GM19239 (cell line): ENCODE measurements at places on chromosomes 2 and 18.
A peak's percentile ranks its signal among the peaks of the same experiment; 100 is the strongest.

- DNase-seq, result no peak
Measured at GRCh38 chr18:78138983-78139496, 840.6 kb upstream of the SALL3 start.

DNA sequence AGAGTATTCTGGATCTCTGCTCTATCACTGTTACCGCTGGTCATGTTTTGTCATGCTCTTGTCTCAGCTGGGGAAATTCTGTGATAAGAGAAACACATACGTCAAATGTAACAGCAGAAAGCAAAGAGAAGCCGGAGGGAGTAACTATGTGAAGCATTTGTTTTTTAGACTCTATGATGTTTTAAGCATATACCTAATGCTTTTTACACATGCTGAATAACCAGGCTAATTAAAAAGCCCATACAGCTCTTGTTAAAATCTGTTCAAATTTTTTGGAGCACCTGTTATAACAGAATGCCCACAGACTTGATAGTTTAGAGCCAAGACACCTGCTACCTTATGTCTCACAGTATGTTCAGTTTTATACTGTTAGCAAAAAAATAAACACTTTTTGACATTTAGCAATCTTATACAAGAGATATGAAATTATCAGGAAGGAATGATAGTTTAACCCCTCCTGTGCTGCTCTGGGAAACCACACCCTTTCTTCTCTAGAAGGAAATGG is 92.3 kb upstream of the TANK start:
- no peak for DNase-seq

DNA sequence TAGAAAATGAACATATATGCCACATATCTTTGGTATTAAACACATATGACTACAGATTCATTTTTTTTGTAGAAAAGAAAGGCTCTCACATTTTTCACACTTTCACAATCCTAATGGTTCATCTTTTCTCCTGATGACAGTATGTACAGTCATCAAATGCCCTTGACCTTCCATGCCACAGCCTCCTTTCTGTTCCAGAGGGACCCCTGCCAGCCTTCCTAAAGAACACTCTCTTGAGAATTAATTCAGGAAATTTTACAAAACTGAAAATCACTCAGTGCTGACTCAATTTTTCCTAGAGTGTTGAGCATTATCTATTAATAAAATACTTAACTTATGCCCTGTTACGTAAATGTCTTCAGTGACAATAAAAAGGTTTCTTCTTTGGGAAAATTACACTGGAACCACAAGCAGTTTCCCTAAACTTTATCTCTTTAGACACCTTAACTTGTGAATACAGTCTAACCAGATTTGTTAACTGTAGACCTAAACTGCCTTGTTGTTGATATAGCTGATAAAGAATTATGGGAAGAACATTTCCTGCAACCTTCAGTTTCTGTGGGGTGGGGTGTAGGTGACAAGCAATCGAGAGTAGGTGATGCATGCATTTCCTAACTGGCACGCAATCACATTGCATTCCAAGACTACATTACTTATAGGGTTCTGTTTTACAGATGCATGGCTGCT is 15.3 kb upstream of the ACOXL start:
- no peak for DNase-seq

DNA sequence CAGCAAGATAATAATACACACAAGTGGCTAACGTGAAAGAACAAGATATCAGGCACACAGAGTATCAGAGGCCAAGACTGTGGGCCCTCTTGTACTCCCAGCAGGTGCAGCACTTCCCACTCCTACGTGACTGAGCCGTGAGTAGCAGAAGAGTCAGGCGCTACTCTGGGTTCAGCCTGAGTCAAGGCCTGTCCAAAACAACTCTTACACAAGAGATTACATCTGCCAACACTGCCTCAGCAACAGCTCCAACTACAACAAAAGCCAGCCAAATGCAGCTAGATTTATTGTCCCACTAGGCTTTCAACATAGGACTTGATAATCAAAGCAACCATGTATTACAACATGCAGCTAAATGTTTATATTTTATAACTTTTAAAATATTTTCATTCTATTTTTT is 56.2 kb downstream of the ITSN2 start:
- no peak for DNase-seq

- no peak for DNase-seq
Measured at GRCh38 chr2:66849153-66849755, 414.3 kb downstream of the MEIS1 start.

GRCh38 chr18:42436222-42436765 is 481.3 kb downstream of the PIK3C3 start:
- DNase-seq, result no peak

DNA sequence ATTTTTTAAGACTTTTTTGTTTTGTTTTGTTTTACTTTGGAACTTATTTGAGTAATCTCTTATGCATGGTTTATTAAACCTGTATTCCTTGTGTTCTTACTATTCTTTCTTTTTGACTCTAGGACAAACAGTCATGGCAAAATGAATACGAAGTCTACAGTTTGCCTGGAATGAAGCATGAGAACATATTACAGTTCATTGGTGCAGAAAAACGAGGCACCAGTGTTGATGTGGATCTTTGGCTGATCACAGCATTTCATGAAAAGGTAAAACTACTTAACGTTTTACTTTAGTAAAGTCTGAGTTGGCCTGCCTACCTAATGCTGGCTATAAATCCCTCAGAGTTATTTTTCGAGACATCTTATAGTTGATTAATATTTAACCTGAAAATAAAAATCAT is 72.3 kb downstream of the ACVR2A start:
- DNase-seq, result no peak

DNA sequence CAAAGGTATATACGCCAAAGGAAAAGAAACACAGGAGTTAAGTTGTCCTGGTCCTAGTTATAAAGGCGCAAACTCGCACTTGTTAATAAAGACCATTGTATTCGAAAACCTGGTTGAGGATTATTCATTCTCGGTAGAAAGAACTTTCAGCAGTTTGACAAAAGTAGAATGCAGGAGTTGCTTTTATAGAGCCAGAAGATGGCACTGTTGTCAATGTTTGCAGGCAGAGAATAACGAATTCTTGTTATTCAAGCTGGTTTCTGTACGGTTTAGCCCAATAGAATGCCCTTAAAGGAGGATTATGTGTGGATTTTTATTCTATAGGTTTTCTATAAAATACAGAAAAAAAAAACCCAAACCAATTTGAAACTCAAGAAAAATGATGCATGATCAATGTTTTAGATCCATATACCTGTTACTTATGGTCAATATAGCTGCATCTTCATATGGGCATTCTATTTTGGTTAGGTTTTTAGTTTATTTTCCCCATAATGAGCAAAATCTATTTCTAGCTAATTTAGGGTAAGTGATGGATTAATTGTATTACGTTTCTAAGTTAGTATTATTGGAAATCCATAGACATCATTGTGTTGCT is 510.3 kb downstream of the PLCL1 start:
- no peak for DNase-seq

DNA sequence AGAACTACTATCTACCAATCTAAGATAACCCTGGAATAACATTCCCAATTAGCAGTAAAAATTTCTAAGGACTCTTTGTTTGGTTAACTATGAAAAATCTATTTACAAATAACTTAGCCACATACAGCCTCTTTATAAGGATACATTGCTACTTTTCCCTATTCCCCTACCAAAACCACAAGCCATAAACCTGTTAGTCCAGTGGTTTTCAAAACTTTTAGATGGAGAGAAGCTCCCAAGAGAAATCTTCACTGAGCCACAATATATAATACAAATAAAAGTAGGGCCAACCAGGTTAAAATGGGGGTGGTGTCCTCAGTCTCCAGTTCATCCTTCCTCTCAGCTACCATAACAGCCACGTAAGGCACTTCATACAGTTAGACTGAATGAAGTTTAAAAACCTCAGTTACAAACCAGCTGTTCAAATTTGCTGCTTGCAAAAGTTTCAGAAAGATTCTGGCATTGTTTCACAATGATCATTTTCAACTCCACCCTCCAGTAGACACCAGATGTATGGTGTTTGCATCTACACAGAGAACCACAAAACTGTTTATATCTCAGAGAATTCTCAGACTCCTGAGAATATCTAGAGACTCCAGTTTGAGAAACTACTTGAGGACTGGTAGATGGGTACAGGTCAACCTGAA is 26.0 kb downstream of the SOS1 start:
- DNase-seq, result peak; percentile 31

DNA sequence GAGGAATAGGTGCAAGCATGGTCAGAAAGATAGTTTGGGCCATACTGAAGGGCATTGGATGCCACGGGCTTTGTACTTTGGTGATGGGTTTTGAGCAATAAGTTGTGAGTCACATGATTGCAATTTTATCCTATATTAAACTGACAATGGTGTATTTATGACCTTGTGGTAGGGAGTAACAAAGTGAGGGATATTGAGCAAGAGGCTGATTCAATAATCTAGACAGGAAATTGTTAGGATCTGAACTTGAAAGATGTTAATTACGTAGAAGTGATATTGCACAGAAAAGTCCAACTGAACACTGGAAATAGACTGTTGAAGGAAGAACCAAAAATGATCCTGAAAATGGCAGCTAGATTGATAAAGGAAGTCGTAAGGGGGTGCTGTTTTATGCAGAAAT is 46.6 kb upstream of the TCF4 start:
- no peak for DNase-seq

- DNase-seq, result no peak
Measured at GRCh38 chr2:33606622-33607021, 7.5 kb upstream of the FAM98A start.

GRCh38 chr2:12048550-12048949 is 302.1 kb downstream of the LPIN1 start:
- DNase-seq, result no peak

DNA sequence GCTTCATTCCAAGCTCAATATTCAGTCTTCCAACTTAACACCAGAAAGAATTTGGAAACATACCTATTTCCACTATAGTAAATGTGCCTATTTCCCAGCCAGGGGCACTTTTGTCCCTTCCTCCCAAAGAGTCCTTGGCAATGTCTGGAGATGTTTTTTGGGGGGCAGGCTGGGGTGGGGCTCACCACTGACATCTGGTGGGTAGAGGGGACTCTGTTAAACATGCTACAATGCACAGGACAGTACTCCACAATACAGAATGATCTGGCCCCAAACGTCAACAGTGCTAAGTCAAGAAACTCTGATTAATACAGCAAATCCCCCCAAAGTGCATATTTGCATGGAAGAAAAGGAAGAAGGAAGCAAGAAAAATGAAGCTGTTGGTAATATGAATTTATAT is 61.7 kb downstream of the SMIM21 start:
- DNase-seq, result no peak

DNA sequence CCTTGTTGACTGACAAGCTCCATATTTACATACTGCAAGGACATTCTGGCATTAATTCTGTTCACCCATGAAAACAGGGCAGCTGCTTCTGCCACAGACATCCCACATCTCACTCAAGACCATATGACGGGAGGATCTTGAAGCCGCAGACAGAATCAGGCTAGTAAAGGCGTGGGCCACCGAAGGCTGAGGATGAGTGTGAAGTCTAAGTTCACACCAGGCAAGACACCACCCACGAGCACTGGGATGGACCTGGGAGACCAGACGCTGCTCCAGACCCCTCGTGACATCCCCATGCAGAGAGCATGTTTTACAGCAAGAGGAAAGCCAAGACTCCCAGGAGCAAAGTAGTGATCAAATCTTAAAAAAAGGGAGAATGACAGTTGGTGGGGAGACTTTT is 3.2 kb downstream of the FHL2 start:
- no peak for DNase-seq

- no peak for DNase-seq
Measured at GRCh38 chr18:77750006-77750405, 500.4 kb downstream of the GALR1 start.

DNA sequence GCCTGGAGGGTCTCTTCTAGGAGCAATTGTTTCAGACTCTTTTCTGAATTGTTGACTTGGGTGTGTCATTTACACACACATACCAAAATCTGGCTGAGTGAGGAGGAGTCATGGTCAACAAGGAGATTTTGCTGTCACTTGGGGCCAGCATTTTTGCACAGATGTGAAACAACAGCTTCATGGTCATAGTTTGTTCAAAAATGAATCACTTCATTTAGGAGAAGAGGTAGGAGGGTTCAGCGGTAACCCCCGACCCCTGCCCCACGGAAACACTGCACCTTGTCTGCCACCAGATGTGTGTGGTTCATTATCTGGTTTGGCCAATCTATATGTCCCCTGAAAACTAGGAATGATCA is 42.2 kb downstream of the LBH start:
- DNase-seq, result no peak

GRCh38 chr2:215717501-215718381 is 281.9 kb upstream of the FN1 start:
- DNase-seq, result no peak

GRCh38 chr2:208129744-208130711 is at the start of gene CRYGC:
CRYGC (minus strand) TSS chr2:208129828; CDS start chr2:208129792, 36 bp downstream.
- DNase-seq, result no peak

DNA sequence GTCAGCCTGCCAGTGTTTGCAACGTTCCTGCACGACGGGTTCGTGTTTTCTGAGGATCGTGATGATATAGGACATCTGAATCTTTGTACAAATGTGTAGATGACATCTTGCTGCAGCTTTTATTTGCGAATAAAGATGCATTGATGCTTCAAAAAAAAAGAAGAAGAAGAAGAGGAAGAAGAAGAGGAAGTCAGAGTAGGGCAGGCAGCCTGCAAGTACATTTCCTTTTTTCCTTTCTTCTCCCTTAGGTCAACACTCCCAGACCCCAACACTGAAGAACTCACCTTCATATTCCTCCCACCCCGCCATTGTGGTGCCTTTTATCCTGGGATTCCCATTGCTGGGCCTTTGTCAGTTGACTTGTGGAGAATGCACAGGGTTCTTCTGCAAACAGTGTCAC is 91.5 kb downstream of the FHOD3 start:
- no peak for DNase-seq
